ENCODE measurements at places on chromosomes 7 and 10.

DNA sequence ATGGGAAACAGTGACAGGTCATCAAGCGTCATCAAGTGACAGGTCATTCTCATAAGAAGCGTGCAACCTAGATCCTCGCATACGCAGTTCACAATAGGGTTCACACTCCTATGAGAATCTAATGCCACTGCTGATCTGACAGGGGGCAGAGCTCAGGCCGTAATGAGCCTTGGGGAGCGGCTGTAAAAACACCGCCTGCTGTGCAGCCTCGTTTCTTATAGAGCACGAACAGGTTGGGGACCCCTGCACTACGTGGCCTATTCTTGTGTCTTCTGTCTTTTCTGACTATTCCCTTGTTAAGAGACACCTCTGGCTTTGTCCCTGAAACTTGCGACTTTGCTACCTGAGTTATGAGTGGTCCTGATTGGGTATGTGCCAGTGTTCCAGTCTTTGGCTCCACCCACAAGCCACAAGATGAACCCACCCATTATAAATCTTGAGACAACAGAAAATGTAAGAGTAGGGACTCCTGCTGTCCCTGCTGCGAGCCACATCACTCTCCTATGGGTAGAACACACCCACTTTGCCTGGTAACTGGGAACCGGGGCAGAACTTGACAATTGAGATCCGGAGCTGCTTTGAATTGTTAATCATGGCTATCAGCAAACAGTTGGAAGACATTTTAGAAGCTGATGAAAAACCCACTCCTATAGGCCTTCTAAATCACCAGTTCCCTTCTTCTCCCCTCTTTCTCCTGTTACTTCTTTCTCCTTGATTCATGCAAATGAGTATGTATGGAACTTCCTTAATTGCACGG lies 55.8 kb upstream of the EXOC4 start:
- no peak for DNase-seq

DNA sequence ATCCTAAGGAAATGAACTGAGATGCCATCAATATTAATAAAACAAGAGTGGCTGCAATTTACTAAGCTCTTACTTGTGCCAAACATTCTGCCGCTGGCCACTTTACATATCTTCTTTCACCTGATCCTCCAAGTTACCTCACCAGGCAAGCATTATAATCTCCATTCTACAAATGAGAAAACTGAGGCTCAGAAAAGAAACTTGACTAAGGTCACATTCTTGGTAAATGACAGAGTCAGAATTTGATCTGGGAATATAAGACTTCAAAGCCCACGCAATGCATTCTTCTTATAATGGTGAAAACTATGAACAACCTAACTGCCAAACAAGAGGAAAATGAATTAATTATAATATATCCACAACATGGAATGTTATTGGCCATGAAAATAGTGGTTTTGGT lies 46.1 kb upstream of the SMNDC1 start:
- DNase-seq = no peak

- no peak for DNase-seq
Observed at GRCh38 chr7:46610746-46611145, 689.7 kb upstream of the IGFBP3 start.

- no peak for DNase-seq
Observed at GRCh38 chr10:130371666-130372065, 235.5 kb downstream of the GLRX3 start.

- DNase-seq = no peak
Observed at GRCh38 chr7:158102897-158103296, 484.7 kb downstream of the PTPRN2 start.

DNA sequence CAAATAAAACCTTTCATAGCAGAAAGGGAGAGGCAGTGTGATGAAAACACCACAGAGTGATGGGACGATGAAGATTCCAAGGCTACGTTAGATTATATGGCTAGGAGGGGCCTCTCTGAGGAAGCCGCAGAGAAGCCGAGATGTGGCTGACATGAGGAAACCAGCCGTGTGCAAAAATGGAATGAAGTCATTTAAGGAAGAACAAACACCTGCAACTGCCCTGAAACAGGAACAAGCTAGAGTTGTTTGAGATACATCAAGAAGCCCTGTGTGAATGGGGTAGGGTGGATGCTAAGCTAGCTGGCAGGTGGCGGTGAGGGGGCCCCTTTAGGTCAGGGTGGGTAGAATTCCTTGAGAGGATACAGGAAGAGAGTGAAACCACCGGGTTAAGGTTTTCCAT lies 129.5 kb downstream of the KLF6 start:
- DNase-seq = no peak

- DNase-seq = peak; percentile 65
Observed at GRCh38 chr10:77965294-77965693, 38.7 kb upstream of the DLG5 start.

- DNase-seq = no peak
Observed at GRCh38 chr7:87779806-87780205, 96.4 kb downstream of the SLC25A40 start.

DNA sequence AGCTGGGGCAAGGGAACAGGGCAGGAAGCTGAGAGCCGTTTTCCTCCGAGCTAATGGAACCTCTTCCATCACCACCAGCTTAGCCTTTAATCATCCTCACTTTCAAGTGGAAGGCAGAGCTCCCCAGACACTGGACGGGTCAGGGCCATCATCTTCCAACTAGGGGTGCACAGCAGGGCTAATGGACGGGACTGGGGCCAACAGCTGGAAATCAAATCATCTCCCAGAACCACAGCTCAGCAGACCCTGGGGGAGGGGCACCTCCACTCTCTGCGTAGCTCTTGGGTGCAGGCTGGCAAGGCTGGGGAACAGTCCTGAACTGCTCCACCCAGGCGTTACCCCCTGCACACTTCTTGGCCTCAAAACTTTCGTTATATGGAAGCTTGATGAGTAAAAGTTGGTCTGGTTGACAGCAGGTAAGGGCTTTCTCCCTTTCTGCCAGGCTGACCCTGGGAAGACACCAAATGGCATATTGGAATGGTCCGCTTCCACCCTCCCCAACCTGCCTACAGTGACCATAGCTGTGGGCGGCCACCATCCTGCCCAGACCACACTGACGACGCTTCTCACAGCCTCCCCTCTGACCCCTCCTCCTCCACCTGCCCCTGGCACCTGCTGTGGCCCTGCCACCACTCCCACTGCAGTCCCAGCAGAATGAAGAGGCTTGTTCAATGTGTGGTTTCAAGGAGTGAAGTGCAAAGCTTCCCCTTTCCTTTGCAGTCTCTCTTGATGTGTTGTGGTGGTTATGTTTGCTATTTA lies 51.7 kb upstream of the RET start:
- peak; percentile 37 for DNase-seq

DNA sequence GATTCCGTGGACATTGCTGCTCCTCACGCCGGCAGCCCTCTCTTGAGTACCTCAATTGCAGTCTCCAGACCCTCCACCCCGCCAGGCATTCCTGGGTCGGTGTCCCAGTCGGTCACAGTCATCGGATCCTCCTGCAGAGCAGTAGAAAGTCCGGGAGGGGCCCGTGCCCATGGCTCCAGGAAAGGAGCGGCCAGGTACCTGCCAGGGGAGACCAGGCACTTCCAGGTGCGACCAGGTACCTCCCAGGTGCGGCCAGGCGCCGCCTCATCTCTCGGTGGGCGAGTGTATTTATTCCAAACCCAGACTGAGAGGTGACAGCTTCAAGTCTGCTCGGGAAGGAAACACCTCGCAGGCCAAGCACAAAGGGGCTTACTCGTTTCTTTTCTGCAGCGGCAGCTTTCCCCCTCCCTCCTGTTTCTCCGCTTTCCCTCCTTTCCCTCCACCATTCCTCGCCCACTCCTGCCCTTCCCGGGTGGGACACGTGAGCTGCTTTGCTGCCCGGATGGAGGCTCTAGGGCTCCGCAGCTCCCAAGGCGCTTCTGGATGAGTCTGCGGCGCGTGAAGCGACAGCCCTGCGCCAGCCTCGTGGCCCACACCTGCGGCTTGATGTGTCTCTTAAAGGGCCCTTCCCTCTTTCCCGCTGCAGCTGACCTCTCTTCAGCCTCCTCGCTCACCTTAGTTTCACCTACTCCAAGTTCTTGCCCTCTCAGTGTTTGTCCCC lies 39.4 kb upstream of the AGK start:
- no peak for DNase-seq

Data from NB4 (cell line).